ENCODE measurements at places on chromosomes 11 and 22.

DNA sequence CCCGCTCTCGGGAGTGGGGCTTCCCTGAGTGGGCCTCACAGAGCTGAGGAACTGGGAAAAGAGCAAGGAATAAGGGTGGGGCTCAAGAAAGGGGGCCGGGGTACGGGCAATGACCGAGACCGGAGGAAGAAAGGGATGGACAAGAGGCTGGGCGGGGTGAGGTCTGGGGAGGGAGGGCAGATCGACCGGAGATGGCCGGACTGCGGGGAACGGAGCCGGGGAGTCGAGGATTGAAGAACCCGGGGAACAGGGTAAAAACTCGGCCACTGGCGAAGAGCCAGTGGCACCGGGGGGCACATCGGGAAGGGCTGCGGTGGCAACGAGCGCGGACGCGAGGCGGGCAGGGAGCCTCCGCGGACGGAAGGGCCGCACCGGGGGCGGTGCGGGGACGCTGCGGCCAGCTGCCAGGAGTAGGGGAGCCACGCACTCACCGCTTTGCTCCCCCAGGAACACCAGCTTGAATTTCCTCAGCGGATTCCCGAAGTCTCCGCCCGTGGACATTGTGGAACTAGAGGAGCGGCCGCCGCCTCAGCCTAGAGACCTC, 667 bp downstream of the RAB6A start:
- no peak for DNase-seq

DNA sequence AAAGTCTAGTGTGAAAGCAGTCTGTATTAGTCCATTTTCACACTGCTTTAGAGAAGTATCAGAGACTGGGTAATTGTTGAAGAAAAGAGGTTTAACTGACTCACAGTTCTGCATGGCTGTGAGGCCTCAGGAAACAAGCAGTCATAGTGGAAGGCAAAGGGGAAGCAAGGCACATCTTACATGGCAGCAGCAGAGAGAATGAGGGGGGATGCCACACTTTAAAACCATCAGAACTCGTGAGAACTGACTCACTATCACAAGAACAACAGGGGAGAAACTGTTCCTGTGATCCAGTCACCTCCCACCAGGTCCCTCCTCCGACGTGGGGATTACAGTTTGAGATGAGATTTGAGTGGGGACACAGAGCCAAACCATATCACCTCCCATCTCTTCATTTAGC, 13.8 kb upstream of the TUBA8 start:
- no peak for DNase-seq

DNA sequence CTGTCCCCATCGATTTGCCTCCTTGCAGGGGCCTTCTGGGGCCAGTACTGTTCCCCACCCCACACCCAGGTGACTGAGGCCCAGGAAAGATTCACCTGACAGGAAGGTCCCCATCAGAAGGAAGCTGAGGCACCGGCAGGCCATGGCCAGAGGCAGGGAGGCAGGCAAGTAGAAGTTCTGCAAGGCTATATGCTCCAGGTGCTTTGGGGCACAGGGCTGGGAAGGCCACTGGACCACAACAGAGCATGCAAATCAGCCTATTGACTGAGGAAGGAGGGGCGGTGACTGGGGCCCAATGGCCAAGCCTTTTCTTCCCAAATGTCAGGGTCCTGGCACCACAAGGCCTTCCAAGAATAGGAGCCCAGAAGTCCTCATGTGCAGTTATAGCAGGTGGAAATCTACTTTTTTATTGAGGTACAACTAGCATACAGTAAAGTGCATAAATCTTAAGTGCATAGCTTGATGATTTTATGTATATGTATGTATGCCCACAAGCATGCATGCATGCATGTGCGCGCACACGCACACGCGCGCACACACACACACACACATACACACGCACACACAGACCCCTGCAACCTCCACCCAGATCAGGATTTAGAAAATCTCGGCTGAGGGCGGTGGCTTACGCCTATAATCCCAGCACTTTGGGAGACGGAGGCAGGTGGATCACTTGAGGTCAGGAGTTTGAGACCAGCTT, at the start of gene VPREB3:
Gene VPREB3, minus strand, starts transcription at position 206 of the 700 bp plus-strand sequence. Its CDS starts 62 bp downstream, at position 144.
- no peak for DNase-seq

DNA sequence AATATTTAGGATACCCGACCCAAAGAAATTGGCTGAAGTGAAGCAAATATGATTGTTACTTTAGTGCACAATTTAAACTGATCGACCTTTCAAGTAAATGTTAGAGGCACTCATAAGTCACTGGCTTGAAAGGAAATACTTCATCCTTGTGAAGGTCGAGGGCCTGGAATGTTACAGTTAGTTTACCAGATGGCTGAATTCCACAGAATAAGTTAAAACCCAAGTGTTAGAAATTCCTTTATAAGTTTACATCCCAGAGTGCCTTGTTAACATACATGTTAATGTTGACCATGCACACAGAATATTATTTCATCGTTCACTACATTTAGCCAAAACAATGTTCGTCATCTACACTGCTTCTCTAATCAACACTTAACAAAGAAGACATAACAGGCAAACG, 235.5 kb upstream of the ANO3 start:
- DNase-seq = no peak

DNA sequence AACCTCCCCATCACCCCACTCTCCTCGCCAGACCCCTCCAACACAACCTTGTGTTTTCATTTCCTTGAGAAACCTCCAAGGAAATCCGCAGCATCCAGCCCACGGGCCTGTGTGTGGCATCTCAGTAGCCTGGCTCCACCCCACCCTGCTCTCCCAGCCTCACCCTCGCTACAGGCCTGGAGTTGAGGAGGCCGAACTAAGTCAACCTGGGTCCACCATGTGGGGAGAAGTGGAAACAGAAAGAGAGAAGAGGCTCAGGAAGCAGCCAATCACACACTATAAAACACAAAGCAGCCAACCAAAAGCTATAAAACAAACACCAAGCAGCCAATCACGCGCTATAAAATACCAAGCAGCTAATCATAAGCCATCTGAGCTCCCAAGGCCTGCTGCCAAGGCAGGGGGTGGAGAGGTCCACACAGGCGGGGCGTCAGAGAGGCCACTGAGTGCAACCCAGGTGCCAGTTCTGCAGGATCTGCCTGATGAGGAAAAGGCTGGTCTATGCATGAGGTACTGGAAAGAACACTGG, 72.0 kb downstream of the MICAL3 start:
- no peak for DNase-seq
